ENCODE measurements at places on chromosomes 12 and 14. TPM values are rescaled to one million over a fixed set of nuclear protein-coding genes. Genes with fewer than 3 reads are reported as not detected.

Gene TAS2R8
- total RNA-seq: not detected

Gene PUS7L
- 4.5 TPM for total RNA-seq

Gene GALNT8
- total RNA-seq: 0.94 TPM

Gene MIS18BP1
- total RNA-seq: 4.8 TPM

Gene MYF6
- 0.69 TPM for total RNA-seq

Gene DLGAP5
- total RNA-seq: 0.65 TPM

Gene HCAR1
- 1.4 TPM for total RNA-seq

Gene TMEM117
- 6.9 TPM for total RNA-seq

GRCh38 chr14:80216818-80217217 is 5.5 kb upstream of the DIO2 start:
- H3K27ac ChIP-seq: peak overlapping the region; percentile 68
- no peaks in the 10 kb centered on the region for H3K4me1 ChIP-seq
- H3K27me3 ChIP-seq: no peaks in the 10 kb centered on the region
- no peaks in the 10 kb centered on the region for H3K36me3 ChIP-seq
- DNase-seq: no peak

- DNase-seq: no peak
- H3K27ac ChIP-seq: no peak overlapping the region
- H3K4me1 ChIP-seq: no peaks in the 10 kb centered on the region
- H3K4me3 ChIP-seq: no peak overlapping the region
These were observed 1409.5 kb downstream of the AACS start for GRCh38 chr12:126474703-126475102.

DNA sequence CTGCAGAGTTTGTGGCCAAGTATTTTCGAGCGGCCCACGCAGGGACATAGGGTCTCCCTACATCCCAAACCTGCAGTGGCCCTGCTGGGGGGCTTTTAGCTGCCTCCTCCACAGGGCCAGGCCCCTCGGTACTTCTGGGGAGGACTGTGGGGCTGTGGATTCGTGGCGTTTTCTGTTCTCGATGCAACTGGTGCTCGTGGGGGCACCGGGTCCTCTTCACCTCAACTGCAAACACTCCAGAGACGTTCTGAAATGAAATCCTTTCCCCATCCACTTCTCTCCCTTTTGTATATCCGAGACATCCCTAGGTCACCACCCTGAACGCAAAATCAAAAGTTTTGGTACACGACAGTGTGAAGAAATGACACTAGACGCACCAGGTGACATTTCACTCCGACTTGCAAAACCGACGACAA is 2.3 kb downstream of the RFX4 start:
- H3K27ac ChIP-seq: no peak overlapping the region
- no peak overlapping the region for H3K4me3 ChIP-seq
- H3K36me3 ChIP-seq: no peaks in the 10 kb centered on the region
- peaks cover 42% of the 10 kb centered on the region for H3K4me1 ChIP-seq

DNA sequence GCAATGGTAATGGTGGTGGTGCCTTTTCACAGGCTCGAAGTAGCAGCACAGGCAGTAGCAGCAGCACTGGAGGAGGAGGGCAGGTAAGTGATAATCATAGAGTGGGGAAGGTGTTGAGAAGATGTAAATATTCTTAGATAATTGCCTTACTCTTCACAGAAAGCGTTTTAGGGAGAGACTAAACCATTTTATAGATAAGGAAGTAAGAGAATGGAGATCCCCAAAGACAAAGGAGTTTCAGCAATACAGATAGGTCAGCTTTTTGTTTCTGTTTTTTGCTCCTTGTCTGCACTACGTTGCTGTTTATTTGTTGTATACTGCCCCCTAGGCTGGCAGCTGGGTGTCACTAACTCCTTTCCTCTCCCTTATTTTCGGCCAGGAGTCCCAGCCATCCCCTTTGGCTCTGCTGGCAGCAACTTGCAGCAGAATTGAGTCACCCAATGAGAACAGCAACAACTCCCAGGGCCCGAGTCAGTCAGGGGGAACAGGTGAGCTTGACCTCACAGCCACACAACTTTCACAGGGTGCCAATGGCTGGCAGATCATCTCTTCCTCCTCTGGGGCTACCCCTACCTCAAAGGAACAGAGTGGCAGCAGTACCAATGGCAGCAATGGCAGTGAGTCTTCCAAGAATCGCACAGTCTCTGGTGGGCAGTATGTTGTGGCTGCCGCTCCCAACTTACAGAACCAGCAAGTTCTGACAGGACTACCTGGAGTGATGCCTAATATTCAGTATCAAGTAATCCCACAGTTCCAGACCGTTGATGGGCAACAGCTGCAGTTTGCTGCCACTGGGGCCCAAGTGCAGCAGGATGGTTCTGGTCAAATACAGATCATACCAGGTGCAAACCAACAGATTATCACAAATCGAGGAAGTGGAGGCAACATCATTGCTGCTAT is 2.0 kb downstream of the SP1 start:
- no peak overlapping the region for H3K4me3 ChIP-seq
- peaks cover 71% of the 10 kb centered on the region for H3K4me1 ChIP-seq
- H3K36me3 ChIP-seq: peaks cover 51% of the 10 kb centered on the region
- no peaks in the 10 kb centered on the region for H3K27me3 ChIP-seq
- peak overlapping the region; percentile 99 for H3K27ac ChIP-seq

DNA sequence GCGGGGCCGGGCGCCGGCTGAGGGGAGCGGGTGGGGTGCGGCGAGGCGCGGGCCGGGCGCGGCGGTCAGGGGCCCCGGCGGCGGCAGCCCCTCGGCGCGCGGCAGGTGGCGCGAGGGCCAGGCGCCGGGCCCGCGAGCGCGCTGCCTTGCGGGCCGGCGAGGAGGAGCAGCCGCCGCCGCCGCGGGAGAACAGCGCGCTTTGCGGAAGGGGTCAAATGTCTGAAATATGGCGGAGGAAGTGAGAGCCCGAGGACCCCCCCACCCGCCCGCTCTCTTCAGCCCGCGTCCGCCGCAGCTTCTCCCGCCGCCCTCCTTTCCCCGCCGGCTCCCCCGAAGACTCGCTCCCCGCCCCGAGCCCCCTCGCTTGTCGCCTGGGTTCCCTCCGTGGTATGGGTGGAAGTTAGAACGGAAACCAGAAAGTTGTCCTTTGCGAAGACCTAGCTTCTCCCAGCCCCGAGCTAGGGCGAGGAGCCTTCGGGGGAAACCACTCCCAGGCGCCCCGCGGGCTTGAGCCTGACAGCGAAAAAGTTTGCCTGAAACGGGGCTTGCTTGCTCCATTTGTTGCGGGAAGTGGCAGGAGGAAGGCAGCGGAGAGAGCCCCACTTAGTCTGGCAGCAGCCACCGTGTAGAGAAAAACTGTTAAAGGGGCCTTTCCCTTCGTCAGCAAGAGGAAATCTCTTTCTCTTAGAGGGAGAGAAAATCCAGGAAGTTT is 551 bp downstream of the RAP1B start:
- DNase-seq: peak; percentile 76
- H3K36me3 ChIP-seq: no peaks in the 10 kb centered on the region
- H3K4me1 ChIP-seq: peaks cover 30% of the 10 kb centered on the region
- H3K27me3 ChIP-seq: no peaks in the 10 kb centered on the region

DNA sequence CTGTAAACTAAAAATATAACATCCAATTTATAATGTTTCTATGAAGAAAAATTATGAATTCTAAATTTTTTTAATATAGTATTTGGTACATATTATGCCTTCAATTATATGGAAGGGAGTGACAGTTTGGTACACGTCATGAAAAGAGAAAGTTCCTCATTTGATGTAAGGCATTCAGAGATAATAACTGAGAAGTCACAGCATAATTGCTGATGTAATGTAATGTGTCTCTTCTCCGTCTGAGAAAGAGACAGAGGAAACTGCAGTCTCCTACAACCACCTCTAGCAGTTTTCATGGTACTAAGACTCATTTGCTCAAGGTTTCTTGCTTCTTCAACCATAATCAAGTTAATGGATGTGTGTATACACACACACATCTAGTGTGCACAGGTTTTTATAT is 2.3 kb upstream of the CD69 start:
- H3K4me3 ChIP-seq: no peak overlapping the region
- H3K27me3 ChIP-seq: no peaks in the 10 kb centered on the region
- DNase-seq: no peak
- H3K36me3 ChIP-seq: no peaks in the 10 kb centered on the region

GRCh38 chr12:84201976-84202375 is 710.6 kb downstream of the SLC6A15 start:
- no peaks in the 10 kb centered on the region for H3K4me1 ChIP-seq
- H3K36me3 ChIP-seq: no peaks in the 10 kb centered on the region
- no peak overlapping the region for H3K4me3 ChIP-seq
- H3K27me3 ChIP-seq: no peaks in the 10 kb centered on the region
- no peak for DNase-seq

GRCh38 chr12:85509857-85510256 is 229.8 kb downstream of the ALX1 start:
- H3K4me3 ChIP-seq: no peak overlapping the region
- no peak for DNase-seq
- no peaks in the 10 kb centered on the region for H3K27me3 ChIP-seq
- no peak overlapping the region for H3K27ac ChIP-seq
- H3K4me1 ChIP-seq: no peaks in the 10 kb centered on the region

DNA sequence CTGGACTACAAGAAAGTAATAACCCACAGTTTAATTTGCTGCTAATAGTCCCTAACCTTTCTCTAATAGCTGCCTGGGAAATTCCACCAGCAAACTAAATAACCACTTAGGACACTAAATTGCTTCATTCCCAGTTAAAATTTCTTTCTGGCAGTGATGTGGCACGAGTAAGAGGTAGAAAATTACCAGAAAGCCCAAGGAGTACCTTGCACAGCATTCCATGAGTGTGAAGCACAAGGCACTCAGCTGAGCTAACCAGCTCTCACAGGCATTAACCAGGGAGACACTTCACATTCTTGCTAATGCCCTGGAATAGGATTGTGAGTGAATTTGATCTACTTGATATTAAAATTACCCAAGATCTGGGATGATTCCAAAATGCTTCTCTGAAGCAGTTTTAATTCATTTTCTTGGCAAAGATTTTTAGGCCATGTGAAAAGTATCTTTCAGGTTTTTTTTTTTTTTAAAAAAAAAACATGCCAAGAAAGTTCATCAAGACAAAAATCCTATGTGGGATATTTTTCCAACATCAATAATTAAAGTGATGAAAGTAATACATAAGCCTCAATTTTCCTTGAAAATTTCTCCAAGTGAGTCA is 29.5 kb downstream of the TSPAN8 start:
- H3K4me1 ChIP-seq: no peaks in the 10 kb centered on the region
- no peaks in the 10 kb centered on the region for H3K36me3 ChIP-seq
- DNase-seq: no peak
- no peak overlapping the region for H3K27ac ChIP-seq
- H3K4me3 ChIP-seq: no peak overlapping the region
- H3K27me3 ChIP-seq: no peaks in the 10 kb centered on the region

DNA sequence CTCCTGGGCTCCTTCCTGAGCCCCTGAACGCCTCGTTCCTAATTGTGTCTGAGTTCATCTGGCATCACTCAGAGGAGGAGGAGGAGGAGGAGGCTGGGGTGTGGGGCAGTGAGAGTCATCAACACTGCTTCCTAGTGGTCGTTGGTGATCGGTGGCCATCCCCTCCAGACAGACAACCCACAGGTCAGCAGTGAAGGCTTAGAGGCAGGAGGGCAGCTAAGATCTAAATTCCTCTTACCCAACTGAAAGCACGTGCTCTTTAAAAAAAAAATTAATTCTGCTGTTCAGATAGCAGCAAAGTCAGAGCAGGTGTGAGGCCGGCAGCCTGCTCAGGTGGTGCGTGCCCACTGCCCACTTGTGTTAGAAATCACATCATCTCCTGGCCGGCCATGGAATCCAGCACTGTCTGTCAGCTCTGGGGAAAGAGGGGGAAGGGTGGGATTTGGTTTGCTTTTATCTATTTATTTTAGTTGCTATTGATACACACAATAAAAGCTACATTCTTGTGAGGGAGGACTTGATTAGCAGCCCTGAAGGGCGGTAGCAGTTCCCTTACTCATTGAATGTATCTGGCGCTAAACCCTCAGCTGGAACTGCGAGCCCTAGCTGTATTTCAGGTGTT is 46.6 kb downstream of the PPP2R5C start:
- no peak for DNase-seq
- H3K36me3 ChIP-seq: no peaks in the 10 kb centered on the region
- H3K4me3 ChIP-seq: no peak overlapping the region
- H3K4me1 ChIP-seq: peaks cover 30% of the 10 kb centered on the region

Data from heart left ventricle (tissue), 16 donors.